ENCODE measurements at places on chromosomes 4 and X.

DNA sequence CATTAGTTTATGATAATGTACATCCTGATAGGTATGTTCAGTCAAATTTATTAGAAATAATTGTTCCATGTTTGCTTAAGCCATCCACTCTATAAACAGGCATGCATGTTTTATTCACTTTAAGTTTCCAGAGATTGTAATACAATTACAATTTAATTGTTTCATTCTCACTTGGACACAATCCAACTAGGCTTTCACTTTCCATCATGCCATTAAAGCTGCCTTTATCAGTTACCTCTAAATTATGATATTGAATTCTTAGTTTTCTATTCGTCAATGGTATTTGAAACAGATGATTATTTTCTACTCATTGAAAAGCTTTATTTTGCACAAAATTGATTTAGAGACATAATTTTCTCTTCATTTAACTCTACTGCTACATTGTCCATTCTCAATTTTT, 1196.3 kb downstream of the RAPGEF2 start:
- no peak for DNase-seq

- DNase-seq: no peak
Observed at GRCh38 chrX:133175605-133176004, 42.5 kb downstream of the TFDP3 start.

GRCh38 chrX:125293850-125294780, 25.6 kb upstream of the TEX13C start:
- no peak for DNase-seq

DNA sequence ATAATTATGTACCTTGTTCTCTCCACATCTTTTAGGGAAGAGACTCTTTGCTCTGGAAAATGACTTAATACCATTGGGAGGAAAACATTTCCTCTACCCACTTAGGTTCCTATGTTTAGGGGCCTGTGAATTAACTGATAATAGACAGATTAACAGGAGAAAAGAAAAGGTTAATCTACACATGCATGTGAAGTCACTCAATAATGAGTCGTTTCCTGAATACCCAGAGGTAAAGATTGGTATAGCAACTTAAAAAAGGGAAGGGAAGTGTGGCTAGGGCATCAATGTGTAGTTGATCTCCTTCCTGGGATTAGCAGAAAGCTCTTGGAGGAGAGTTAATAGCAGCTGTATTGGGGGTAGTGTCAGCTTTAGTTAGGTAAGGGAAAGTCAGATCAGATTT, 419.5 kb upstream of the ATOH1 start:
- DNase-seq: no peak

DNA sequence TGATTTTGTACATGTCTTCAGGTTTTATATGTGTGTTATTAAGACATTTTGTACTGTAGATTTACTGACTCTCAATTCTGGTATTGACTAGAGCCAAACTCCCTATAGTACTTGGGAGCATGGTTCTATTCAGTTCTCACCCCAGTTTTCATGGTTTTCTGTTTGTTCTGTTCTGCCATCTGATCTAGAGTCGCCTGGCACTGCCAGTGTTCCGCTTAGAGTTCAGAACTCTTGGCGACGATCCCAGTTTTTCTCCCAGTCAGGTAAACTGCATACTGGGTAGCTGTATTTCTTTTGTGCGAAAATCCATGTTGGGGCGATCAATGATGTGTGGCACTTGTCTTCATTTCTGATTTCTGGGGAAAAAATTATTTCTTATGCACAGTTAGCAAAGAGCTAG, 78.0 kb downstream of the PHOX2B start:
- no peak for DNase-seq

All from adrenal gland (tissue), 19 donors.